ENCODE measurements at places on chromosomes 13 and 19.

DNA sequence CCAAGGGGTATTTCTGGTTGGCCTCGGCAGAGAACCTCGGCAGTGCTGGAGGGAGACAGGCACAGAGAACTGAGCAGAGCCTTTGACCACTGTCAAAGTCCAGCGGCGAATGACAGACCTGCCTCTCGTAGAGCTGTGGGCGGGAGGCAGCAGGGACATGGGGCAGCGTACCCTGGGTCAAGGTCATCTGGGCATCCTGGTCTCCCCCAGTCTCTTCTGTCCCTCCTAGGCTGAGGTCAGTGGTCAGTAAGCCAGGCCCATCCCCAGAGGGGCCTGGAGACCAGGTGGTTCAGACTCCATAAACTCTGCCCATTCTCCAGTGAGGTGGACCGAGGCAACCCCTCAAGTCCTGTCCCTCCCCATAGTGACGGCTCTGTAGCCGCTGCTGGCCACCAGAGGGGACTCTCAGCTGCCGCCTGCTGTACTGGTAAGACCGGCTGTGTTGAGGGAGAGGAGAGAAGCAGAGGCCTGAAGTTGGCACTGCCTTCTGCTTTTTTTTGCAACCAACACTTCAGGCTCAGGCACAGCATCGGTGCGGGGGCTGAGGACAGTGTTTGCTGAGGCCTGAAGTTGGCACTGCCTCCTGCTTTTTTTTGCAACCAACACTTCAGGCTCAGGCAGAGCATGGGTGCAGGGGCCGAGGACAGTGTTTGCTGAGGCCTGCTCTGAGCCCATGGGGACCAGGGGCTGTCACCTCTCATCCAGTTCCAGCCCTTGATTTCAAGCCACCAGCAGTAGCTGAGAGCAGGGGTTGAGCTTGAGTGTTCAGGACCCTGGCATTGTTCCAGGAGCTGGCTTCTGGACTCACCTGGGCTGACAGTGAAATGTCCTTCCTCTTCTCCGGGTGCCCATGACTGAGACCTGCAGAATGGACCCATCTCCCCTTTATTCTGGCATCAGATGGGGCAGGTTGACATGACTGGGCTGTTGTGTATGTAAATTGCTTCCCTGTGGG lies at the start of gene PGLYRP2:
PGLYRP2 (minus strand) TSS at position 111 of the 955 bp plus-strand sequence. CDS start 130 bp downstream, outside the sequence.
- DNase-seq: no peak

- DNase-seq: no peak
Measured at GRCh38 chr19:50636317-50637085, 3.2 kb downstream of the SYT3 start.

DNA sequence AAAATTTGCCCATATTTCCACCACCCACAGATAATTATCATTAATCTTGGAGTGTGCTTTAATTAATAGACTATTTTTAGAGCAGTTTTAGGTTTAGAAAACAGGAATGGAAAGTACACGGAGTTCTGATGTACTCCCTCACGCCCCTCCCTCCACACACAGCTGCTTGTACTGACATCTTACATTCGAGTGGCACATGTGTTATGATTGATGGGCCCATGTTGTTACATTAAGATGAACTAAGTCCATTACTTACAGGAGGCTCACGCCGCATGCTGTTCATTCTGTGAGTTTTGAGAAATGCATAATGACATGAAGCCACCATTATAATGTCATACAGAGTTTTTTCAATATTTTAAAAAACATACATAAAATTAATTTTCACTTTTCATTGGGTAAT lies 1.2 kb upstream of the SPATA13 start:
- DNase-seq: no peak

DNA sequence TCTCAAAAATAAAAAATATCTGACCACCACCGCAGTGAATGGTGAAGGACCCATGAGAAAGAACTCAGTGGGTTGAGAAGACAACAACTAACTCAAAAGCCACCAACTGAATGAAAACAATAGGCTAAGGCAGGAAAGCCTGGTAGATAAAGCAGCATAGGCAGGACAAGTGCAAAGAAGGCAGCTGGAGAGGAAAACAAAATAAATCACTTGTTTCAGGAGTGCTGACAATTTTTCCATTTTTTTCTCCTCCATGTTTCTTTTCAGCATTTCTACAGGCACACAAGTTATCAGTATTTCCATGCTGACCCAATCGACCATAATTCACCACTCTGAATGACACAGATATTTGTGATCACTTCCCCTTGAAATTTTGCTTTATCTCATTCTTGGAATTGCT lies 597.8 kb downstream of the LIG4 start:
- DNase-seq: no peak

GRCh38 chr13:95713651-95714050 lies 36.7 kb downstream of the DNAJC3 start:
- DNase-seq: peak; percentile 48

GRCh38 chr13:40886017-40886416 lies 96.6 kb downstream of the SLC25A15 start:
- DNase-seq: no peak

DNA sequence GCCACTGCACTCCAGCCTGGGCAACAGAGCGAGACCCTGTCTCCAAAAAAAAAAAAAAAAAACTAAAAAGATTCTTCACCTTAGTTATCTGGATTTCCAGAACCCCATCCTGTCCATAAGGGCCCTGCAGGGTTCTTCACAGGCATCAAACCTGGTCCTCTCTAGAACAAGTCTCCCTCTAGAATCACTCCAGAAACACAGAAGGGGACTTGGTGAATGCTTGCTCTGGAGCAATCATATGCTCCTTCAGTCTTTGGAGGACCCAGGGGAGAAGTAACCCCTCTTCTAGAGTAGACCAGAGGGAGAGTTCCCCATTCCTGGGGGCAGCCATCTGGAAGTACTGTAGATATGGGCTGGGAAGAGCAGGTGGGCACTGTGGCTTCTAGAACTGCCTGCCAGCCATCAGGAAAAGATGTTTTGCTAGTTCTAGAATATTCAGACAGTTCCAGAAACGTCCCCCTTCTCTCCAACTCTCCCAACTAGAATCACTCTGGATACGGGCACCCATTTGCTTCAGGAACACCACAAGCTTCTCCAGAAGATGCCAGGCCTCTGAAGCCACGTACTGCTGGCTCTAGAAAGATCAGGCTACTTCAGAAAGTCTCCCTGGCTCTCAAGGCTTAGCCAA lies 2.8 kb downstream of the FUT1 start:
- no peak for DNase-seq

DNA sequence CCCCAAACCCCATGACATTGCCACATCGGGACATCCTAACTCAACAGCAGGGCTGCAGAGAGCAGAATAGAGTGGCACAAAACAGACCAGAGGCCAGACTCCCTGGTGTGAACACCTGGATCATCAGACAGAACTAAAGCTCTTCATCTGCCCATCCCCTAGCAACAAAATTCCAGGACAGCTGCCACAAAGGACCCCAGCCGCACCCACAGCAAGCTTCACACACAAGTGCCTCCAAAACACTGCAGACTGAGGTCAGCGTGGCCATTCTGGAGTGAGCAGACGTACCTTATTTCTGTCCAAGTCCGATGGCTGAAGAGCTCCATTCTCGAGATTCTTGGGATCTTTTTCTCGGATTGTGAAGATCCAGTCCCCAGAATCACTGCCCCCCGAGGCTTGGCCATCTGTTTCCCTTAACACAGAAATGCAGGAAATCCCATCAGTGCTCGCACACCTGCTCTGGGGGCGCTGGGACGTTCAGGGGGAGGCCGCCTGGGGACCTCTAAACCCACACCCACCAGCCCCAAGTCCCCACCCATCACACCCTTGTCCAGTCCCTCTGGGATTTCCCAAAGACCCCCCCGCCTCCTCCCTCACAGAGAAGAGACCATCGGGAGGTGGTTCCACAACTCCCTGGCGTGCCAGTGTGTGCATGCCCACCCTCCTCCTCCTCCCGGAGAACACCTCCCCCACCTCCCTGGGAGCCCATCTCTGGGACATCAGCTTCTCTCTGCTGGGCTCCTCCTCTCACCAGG lies 115.2 kb downstream of the STK24 start:
- no peak for DNase-seq

GRCh38 chr19:47373246-47374240 lies 24.4 kb downstream of the DHX34 start:
- no peak for DNase-seq
